ENCODE measurements at places on chromosomes 7 and 10.
A peak's percentile ranks its signal among the peaks of the same experiment; 100 is the strongest.

DNA sequence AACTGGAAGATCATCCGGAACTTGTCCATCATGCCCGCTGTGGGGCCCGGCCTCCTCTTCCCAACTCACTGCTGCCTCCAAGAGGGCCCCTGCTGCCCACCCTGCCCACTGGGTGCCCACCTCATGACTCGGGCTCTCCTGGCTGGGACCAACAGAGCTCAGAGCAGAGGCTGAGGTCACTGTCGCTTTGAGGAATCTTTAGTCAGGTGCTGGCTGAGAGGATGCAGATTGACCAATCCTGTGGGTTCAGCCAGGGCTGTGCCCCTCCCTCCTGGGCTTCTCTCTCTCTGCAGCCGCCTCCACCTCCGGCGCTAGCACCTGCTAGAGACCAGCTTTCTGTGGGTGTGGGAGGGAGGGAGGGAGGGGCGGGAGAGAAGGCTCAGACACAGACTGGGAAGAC lies at the start of gene CALHM1:
Gene CALHM1 (minus strand): TSS at position 181 of the 400 bp plus-strand sequence. CDS start 149 bp downstream, at position 32.
- no peak for DNase-seq

DNA sequence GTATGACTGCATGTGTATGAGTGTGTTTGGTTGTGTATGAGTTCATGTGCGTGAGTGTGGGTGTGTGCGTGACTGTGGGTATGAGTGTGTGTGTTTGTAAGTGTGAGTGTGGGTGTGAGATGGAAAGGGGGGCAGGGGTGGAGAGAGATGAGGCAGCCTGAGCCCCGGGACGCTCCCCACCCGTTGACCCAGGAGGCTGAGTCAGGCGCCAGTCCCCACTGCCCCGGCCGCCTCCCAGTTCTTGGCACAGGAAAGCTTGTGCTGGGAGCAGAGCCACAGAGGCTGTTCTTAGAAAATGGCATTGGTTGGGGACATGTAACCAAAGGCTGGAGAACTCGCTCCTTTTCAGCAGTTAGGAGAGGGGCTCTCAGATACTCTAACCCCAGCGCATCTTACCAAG lies 27.8 kb upstream of the NUB1 start:
- peak; percentile 5 for DNase-seq

DNA sequence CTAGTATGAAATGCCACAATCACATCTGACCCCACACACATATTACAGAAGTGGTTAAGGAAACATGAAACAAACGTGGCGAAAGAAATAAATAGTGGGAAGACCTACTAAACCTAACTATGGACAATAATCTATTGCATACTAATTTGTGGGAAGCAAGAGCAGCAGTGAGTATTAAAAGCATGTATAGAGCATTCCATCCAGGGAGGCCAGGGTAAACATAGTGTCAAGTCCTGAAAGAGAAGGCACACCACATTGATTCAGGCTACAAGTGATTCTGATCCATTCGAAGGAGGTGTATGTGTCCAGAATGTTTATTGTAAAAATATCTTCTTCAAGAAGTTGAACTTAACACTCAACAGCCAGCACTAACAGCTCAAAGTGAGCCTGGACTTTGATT lies 29.2 kb downstream of the CACNA2D1 start:
- DNase-seq: no peak

DNA sequence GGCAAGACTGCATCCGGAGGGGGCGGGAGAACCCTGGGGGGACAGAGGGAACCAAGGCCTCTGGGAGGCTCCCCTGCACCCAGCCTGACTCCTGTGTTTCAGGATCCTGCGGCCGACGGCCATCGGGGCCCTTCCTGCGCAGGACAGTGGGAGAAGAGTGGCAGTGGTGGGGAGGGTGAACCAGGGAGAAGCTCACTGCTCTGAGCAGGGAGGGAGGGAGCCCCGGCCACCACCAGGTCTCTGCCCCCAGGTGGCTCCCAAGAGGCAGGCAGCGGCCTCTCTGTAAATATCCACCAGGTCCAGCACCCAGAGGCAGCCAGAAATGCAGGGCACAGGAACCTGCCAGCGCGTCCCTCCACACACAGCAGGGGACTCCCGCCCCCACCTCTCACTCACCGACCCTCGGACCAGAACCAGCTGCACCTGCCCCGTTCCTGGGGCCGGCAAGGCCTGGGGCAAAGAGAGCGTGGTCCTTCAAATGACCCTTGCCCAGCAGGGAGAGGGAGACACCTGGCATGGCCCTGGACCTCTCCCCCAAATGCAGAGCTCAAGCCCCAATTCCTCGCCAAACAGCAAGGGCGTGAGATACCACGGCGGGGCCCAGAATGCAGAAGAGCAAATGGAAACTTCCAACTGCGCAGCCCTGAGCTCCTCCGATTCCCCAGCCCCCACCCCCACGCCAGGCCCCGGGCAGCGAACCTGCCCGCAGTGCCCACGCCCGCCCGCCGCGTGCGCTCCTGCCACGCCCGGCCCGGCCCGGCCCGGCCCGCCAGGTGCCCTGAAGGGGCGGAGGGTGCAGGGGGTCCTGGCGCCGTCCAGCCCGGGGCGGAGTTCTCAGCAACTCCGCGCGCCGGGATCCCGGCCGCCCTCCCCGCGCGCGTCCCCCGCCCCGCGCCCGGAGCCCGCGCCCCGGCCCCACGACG lies 805 bp downstream of the RASGEF1A start:
- no peak for DNase-seq

DNA sequence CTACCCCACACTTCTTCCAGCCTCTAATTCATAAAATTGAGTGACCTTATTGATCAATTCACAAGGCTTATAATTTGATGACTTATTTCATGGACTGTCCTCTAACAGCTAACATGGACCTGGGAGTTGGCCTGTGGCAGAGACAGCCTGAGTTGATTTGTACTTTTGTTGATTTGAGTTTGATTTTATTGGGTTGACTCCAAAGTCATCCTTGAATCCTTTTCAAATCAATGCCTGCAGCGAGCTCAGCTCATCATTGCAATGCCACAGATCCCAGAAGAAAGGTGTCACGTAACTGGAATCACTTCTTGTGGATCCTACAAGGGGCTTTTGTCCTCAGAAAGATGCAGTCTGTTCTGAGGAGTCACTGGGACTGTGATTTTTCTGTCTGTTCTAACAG lies 138.0 kb downstream of the CAMK1D start:
- no peak for DNase-seq

DNA sequence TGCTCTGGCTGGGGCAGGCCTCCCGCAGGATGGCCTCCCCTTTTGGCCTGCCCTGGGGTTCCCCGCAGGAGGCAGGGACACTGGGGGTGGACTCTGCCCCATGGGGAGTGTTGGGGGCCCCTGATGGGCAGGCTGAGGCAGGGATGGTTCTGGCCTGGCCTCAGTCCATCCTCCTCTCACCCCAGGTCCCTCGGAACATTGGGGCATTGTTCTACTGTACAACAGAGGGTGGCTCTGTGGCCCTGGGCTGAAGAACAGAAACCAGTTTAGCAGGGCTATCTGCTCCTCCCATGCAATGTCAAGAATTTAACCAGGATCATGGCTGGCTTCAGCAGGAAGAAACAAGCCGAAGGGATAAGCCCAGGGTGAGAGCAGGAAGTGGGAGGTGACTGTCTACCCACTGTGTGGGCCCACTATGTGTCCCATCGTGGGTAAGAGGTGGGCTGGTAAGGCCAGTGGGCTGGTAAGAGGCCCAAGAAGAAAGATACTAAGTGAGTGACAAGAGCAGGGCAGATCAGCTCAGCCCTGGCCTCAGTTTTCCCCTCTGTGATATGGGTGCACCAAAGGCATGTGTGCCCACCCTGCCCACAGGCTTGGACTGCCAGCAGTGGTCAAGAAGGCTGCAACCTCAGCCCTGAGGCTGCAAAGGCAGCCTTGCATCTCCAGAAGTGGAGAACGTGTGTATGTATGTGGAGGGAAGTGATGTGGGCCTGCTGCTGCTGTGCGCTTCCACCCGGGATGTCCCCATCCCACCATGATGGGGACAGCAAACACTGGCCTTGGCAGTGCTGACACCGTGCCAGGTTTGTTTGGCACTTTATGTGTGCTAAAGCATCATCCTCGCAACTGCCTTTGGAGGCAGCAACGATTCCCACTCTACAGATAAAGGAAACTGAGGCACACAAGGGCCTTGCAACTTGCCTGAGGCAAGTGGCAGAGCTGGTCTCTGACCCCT lies 138.9 kb downstream of the SH3PXD2A start:
- DNase-seq: no peak

DNA sequence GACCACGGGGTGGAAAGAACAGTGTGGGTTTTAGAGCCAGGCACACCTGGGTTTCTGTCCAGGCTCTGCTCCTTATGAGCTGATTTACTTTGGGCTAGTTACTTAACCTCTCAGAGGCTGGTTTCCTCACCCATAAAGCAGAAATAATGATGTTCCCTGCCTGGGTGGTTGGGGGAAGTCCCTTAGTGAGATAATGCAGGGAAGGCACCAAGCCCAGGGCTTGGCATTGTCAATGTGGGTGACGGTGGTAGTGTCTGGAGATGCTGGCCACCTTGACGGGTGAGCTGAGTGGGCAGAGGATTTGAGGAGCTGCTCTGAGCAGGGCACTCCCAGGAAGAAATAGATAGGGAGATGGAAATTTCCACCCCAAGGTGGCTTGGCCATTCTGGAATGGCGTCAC lies 65.2 kb downstream of the SH2D4B start:
- peak; percentile 49 for DNase-seq

DNA sequence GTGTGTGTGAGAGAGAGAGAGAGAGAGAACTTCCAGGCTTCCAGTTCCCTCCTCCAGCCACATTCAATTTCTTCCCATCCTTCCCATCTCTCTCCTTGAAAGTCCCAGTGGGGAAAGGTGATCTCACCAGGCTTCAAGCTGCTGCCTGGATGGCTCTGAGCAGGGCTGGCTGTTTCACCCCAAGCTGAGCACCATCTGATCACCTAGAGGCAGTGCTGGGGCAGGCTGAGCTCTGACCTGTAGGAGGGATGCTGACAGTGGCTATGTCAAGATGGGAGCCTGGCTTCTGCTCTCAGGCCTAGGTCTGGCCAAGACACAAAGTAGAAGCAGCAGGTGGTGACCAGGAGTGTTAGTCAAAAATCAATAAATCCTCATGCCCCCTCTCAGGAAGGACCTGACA lies 370.8 kb downstream of the PLXNA4 start:
- no peak for DNase-seq

- no peak for DNase-seq
Observed at GRCh38 chr10:49560526-49560925, 21.6 kb upstream of the ERCC6 start.

DNA sequence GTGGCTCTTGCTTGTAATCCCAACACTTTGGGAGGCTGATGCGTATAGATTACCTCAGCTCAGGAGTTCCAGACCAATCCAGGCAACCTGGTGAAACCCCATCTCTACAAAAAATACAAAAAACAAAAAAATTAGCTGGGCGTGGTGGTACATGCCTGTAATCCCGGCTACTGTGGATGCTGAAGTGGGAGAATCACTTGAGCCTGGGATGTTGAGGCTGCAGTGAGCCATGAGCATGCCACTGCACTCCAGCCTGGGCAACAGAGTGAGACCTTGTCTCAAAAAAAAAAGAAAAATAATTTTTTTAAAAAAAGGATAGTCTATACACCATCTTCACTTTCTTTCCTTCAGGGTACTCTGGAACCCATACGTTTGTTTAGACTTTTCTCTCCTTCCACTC lies 6.2 kb downstream of the REEP3 start:
- no peak for DNase-seq

DNA sequence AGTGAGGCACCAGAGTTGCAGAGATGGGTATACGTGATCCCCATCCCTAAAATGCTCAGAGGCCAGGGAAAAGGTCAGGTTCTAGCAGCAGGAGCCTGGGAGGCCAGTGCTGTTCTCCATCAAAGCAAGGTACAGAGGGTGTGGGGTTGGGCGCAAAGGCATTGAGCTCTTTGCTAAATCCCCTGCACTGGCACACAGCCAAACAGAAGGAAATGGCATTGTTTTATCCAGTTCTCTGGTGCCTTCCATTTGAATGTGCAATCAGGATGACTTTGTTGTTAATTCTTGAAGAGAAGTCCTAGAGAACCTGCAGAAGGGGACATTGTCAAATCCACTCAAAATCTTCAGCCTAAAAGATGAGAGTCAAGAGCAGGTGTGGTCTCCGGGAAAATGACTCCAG lies 111.3 kb upstream of the CHST15 start:
- no peak for DNase-seq
